Activated T-helper 1 cell treated with Interleukin-2 at 50 U/mL for 16 hours (primary cell): ENCODE measurements at places on chromosomes 7 and 10.

GRCh38 chr10:91309711-91310110 lies 89.2 kb downstream of the PCGF5 start:
- DNase-seq, result no peak

DNA sequence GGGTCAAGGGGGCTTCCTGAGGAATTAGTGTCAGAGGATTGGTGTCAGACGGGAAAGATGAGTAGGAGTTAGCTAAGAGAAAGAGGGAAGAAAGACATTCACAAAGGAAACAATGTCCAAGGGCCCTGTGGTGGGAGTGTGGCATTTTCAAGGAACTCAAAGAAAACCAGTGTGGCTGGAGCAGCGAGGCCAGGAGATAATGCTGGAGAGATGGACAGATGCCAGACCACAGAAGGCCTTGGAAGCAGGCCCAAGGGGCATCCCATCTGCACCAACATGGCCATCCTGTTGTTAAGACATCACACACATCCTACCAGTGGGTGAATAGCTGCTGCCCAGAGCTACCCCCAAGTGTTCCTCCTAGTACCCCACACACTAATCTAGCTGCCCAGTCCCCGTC lies 36.1 kb upstream of the CUL1 start:
- no peak for DNase-seq

DNA sequence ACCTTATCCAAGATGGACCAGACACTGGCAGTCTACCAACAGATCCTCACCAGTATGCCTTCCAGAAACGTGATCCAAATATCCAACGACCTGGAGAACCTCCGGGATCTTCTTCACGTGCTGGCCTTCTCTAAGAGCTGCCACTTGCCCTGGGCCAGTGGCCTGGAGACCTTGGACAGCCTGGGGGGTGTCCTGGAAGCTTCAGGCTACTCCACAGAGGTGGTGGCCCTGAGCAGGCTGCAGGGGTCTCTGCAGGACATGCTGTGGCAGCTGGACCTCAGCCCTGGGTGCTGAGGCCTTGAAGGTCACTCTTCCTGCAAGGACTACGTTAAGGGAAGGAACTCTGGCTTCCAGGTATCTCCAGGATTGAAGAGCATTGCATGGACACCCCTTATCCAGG lies 13.4 kb downstream of the LEP start:
- no peak for DNase-seq

DNA sequence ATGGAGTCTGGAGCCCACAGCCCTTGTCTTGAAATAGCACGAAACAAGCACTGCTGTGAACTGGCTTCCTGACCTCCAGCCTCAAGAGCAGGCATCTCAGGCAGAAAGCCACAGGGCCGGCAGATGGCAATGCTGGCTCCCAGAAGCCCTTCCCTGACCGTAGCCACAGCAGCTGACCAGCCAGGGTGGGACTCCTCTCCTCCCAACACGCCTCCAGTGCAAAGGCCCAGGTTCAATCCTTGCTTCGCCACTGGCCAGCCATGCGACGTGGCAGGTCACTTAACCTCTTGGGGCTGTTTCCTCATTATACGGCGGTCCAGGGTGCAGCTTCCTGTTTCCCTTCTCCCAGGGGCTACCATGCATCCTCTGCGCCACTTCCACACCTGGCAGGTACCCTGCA lies 12.8 kb downstream of the PRKAG2 start:
- no peak for DNase-seq

GRCh38 chr7:84912993-84913635 lies 273.7 kb downstream of the SEMA3D start:
- no peak for DNase-seq

DNA sequence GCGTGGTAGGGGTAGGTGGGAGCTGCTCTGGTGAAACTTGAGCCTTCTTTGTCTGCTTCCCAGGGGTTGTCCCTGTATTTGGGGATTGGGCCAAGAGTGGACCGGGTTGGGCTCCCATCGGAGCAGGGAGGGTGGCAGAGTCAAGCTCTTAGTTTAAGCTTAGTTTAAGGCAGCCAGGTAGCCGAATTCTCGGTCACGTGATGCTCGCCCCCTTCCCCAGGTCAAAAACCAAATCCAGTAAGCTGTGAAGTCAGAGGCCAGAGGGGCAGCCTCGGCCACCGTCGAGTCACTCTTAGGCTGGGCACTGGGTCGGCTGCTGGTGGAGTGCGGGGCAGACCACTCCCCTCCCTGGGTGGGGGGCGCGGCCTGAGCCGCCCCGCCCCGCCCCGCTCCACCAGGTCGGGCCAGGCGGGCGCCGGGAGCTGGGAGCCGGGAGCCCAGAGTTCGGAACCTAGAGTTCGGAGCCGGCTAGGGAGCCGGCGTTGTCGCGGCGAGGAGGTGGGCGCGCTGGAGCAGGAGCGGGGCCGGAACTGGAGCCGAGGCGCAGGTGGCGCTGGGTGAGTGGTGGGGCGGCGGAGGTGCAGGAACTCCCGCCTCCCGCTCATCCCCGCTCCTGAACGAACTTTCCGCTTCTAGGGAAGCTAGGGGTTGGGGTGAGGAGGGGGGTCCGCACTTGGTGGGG lies 2.8 kb upstream of the LZTS2 start:
- peak; percentile 33 for DNase-seq

DNA sequence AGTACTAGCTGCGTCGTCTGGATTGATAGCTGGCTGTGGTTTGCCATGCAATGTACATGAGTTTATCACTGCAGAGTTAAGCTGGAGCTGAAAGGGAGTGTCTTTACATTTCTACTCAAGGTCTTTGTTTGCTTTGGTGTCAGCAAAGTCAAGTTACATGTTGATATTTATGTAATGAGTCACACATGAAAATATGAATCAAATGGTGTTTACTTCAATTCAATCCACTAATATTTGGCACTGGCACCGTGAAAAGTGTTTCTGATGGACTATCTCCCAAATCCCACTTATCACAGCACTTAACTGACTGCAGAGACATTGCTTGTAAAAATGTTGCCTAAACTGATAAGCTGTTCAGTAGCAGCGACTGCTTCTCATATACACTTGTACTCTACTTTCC lies 395.9 kb downstream of the TFEC start:
- no peak for DNase-seq

DNA sequence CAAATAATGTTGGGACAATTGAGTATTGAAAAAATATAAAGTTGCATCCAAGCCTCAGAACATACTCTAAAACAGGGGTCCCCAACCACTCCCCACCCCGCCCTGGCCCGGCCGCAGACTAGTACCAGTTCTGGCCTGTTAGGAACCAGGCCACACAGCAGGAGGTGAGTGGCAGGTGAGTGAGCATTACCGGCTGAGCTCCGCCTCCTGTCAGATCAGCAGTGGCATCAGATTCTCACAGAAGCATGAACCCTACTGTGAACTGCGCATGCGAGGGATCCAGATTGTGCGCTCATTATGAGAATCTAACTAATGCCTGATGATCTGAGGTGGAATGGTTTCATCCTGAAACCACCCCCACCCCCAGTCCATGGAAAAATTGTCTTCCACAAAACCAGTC lies 19.4 kb downstream of the HIPK2 start:
- DNase-seq, result no peak

DNA sequence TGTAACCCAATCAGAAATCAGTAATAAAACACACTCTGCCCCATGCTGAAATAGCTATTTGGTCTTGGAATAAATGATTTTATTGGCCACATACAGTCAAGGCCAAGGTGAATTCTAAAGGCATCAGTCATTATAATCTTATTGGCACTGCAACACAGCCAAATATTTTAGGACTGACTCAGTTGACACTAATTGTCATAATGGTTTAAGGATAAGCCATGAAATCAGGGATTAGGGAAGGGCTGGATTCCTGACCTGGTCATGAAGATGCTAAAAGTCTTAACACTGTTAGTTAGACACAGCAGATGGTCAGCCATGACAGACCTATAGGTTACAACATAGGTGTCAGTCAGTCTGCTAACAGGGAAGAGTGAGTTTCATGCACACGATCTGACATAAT lies 330.3 kb upstream of the NPSR1 start:
- DNase-seq, result no peak

- no peak for DNase-seq
Observed at GRCh38 chr7:144725070-144725469, 110.8 kb downstream of the TPK1 start.

DNA sequence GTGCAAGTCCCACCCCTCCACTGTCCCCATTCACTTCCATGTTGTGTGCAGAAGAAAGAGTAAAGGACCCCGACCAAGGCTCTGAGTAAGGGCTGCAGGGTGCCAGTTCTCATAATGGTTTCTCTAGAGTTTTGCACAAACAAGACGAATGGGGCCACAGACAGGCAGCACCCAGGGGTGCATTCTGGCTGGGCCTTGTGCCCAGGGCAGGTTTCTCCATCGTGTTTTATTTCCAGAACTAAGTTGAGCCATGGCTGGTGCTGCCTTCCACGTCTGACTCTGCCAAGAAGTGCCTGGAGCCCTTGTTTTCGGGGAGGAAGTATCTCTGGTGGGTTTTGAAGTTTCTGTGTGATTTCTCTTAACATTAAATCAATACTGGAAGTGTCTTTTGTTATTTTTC lies 95.0 kb upstream of the SDK1 start:
- DNase-seq, result no peak

- DNase-seq, result no peak
Observed at GRCh38 chr10:117562220-117562619, 19.7 kb downstream of the EMX2 start.

- DNase-seq, result no peak
Observed at GRCh38 chr10:100518761-100519241, 860 bp downstream of the SEC31B start.

DNA sequence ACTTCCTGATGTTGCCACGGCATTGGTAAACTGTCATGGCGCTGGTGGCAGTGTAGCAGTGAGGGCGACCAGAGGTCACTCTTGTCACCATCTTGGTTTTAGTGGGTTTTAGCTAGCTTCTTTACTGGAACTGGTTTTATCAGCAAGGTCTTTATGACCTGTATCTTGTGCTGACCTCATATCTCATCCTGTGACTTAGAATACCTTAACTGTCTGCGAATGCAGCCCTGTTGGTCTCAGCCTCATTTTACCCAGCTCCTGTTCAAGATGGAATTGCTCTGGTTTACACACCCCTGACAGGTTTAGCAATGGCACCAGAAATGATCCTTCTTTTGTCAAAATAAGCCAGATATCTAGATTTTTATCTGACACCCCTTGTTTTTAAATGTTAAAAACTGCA lies 85.3 kb downstream of the ARL4A start:
- no peak for DNase-seq

DNA sequence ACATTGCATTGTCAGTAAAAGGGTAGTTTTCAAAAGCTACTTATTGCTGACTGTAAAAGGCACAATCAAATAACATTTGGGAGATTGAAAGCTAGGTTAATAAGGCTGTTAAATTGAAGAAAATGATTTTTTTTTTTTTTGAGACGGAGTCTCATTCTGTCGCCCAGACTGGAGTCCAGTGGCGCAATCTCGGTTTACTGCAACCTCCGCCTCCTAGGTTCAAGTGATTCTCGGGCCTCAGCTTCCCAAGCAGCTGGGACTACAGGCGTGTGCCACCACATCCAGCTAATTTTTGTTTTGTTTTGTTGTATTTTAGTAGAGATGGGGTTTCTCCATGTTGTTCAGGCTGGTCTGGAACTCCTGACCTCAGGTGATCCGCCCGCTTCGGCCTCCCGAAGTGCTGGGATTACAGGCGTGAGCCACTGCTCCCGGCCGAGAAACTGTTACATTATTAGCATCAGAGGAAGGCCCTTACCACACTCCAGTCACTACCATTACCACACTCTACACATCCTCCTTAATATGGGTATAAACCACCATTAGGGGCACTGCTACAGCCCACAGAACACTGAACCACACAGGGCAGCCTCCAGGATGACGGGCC lies 1.0 kb downstream of the CYP51A1 start:
- no peak for DNase-seq

- DNase-seq, result no peak
Observed at GRCh38 chr7:127891144-127891543, 140.1 kb downstream of the LRRC4 start.

DNA sequence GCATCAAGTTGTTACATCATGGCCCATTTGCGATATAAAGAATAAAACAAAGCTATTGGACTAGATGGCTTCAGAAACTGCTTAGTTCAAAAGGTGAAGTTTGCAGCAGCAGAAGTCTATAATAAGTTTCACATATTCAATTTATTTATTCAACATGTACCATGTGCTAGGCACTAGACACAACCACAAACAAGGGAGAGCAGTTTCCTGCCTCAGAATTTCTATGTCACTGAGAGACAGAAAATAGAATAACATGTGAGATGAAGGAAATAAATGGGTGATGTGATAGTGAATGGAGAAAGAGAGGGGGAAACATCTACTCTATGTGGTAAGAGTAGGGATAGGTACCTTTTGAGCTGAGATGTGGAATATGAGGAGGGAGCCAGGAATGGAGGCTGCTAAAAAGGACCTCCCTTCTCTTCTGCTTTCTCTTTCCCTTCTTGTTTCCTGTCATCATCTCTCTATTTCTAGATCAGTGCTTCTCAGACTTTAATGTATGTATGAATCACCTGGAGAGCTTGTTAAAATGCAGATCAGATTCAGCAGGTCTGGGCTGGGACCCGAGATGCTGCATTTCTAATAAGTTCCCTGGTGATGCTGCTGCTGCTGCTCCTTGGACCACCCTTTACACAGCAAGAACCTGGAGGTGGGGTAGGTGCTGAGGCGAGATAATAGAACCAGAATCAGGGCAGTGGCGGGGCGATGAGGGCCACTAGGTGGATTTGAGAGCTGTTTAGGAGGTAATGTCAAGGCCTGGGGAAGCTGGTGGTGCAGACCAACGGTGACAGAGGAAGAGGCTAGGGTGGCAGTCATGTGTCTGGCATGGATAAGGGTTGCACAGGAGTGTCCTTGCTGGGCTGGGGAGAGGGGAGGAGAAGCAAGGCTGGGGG lies 13.7 kb upstream of the INMT start:
- DNase-seq, result no peak

GRCh38 chr10:76213876-76214275 lies 782.5 kb downstream of the LRMDA start:
- DNase-seq, result no peak

DNA sequence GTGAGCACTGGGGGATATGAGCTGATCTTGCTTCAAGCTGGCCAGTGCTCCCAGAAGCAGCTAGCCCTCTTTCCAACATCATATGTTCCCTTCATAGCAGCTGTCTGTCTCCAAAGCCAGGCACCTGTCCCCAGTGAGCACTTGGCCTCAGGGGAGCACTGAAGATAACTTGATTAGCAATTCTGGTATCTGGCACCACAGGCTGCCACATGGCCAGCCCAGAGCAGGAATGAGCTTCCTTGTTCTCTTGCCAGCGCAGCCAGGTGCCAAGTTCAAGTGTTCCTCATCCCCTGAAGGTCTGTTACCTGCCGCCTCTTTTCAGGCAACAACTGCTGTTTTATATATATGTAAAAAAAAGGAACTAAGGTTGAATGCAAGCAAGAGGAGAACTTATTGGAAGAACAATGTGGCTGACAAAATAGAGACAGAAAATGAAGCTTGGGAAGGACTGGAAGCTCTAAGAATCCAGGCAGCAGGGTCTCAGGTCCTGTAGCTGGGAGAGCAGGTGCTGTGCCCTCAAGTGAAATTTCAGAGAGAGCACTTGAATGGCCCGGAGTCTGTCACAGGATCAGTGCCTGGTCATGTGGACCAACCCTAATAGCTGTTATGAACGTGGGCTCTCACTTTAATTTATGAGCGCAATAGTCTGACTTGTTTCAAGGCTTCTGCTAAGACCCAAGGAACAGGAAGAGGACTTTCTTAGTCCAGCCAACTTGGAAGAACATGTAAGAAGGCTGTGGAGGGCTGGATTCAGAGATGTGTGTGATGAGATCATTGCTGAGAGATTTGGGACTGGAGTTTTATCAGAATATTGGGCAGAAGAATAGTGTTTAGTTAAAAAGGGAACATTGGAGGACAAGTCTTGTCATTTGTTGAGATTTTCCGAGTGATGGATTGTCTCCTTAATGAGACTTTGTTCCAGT lies 267.2 kb downstream of the GLRX3 start:
- no peak for DNase-seq

- no peak for DNase-seq
Observed at GRCh38 chr10:58241346-58241745, 26.3 kb downstream of the IPMK start.
